ENCODE measurements at places on chromosomes 3 and 15.

GRCh38 chr15:81889485-81889881, 156.3 kb downstream of the MEX3B start:
- no peak for DNase-seq

DNA sequence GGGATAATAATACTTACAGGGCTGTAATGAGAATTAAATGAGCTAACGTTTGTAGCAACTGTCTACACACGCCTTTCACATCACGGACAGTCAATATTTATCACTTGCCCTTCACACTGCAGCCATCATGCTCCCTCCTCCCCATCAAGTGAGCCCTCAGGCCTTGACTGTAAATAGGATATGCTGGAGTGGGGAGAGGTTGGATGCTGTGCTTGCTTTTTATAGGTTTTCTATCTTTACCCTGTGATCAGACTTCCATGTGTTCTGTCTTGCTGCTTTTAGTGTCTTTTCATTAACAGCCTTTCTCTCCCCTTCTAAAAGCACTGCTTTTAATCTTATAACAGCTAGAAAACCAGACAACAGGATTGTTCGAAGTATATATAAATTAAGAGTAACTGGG, 12.8 kb upstream of the MAGEF1 start:
- no peak for DNase-seq

DNA sequence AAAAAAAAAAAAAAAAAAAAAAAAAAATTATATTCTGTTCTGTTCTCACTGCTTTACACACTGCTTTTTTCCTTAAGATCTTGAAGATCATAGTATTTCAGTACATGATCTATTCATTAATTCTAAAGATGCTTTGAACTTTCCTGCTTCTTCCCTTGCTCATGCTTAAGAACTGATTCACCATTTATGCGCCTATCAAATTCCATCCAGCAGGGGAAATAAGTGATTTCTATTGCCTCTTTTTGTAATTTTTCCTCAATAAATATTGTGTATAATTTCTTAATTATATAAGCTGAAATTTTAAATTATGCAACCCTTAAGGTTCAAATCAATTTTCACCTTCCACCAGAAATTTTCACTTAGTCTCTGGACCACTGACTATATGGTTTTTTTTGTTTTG, 10.6 kb downstream of the DENND6A start:
- no peak for DNase-seq

GRCh38 chr15:62343397-62343796, 178.3 kb upstream of the C2CD4B start:
- no peak for DNase-seq

GRCh38 chr3:128996726-128997125, 2.9 kb upstream of the CFAP92 start:
- DNase-seq = no peak

- DNase-seq = no peak
These were observed 12.2 kb downstream of the DHFR2 start for GRCh38 chr3:94050546-94050945.

DNA sequence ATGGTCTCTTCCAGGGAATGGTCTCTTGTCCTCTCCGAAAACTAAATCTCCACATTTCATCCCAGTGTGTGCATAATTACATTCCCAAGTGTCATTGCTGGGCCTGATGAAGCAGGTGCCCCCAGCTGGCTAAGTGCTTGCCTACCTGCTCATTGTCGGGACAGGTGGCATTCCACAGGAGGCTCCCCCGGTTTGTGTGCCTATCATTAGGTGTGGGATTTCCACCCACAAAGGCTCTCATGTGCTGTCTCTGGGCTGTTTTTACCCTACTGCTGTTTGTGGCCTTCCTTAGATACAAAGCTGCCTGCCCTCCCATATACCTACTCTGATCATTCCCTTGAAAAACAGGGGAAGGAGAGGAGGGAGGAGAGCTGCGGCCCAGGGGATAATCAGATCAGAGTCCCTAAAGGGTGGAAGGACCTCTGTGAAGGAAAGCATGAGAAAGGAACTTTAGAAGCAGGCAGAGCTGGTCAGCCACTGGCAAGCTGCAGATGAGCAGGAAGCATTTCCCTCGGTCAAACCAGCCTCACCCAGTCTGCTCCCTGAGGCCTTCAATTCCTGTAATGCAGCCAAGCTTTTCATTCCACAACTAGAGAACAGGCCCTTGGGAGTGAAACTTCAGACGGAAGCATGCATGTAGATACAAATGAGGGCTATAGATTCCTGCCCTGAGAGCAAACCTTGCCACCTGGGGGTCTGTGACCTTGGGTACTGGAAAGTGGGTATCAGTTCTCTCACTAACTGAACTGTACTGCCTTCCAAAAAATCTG, 60.7 kb upstream of the HEG1 start:
- no peak for DNase-seq

- no peak for DNase-seq
These were observed 14.8 kb downstream of the ANXA2 start for GRCh38 chr15:60382773-60383674.

DNA sequence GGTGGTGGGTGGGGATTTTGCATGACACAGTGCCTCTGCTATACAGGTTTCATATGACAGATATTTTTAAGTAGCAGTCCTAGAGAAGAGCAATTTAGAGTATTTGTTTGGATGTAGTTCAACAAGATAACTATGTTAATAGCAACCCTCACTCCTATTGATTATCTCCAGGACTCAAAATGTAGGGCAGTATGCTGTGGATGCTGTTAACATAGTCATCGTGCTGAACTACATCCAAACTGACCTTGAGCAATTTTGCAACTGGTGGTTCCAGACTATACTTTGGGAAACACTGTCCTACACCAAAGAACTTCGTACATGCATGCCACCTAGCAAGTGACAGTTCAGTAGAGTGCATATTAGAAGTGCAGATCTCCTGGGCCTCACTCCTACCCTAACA, 117.6 kb downstream of the IL5RA start:
- DNase-seq = no peak

DNA sequence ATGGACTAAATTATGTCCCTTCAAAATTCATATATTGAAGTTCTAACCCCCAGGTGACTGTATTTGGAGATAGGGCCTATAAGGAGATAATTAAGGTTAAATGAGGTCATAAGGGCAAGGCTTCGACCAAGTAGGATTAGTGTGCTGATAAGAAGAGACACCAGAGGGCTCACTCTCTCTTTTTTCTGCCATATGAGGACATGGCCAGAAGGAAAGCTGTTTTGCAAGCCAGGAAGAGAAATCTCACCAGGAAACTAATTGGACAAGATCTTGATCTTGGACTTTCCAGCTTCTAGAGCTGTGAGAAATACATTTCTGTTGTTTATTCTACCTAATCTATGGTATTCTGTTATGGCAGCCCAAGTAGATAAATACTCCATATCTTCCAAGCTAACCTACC, 503.6 kb upstream of the NAALADL2 start:
- no peak for DNase-seq

DNA sequence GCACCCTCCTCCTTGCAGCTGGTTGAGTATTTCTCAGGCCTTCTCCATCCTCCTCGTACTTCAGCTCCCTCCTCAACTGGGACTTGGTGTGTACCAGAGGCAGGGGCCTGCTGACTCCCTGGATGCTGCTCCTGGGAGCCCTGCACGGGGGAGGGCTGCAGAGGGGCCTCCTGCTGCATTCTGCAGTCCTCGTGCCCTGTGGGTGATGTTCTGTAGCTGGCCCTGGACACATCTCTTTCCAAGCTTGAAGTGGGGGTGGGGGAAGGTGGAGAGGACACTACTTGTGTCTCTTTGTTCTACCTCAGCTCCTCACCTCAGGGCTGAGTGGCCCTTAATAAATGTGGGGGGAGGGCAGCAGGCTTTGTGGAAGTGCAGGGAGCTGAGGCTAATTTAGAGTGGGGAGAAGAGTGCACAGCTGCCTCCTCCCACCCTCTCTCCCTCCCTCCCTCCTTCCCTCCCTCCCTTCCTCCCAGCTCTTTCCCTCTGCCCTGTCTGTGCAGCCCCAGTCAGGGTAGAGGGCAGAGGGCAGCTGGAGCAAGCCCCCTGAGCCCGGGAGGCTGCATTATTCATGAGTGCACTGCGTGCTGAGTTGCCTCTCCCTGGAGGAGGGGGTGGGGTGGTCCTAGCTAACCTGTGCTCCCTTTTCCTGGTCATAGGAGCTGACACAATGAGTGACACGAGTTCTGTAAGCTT, 3.7 kb upstream of the GRM2 start:
- no peak for DNase-seq

DNA sequence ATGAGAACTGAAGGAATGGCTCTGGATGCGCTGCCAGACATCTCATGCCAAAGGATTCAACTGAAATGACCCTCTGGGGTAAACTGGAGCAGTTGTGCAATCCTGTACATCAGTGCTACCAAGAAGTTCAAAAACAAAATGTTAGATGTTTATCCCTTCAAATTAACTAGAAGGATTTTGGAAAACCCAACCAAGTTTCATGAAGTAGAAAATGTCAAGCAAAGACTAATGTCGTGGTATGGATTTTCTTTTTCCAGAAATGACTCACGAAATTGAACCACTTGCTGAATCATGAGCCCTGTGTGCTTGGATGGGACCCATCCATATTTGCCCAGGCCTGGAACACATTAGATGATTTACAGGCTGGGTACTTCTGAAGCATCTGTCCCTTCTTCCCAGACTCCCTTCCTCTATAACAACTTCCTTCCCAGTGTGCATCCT, 101.6 kb downstream of the LRTM1 start:
- DNase-seq = no peak

DNA sequence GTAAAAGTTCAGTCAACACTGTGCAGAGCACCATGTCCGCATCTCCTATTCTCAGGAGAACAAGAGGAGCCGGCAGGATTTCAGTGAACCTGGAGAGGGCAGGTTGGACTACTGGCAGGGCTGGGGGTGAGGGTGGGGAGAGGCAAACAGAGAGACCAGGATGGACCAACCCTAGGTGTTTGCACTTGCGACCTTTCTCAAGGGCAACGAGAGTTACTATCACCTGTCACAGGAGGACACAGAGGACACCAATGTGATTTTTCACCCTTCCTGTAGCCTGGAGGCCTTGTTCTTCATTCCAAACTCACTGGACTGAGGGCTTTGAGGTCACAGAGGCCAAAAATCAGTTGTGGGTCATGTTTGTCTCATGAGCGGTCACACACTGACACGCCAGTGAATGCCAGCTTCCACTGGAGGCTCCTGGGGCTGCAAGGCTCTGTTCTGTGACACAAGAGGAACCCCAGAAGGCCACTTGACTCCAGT, 89.5 kb downstream of the CPN2 start:
- DNase-seq = no peak

- DNase-seq = no peak
These were observed 124.1 kb downstream of the GADL1 start for GRCh38 chr3:30770387-30770786.

GRCh38 chr3:40523781-40524180, 979 bp upstream of the ZNF621 start:
- no peak for DNase-seq
